Activated T-helper 17 cell treated with anti-CD3 and anti-CD28 coated beads, Interleukin-2, amount 50 U/mL, for 72 hours (primary cell): ENCODE measurements at places on chromosomes 7 and 10.

GRCh38 chr10:95337423-95338160, 46.8 kb upstream of the PDLIM1 start:
- H3K4me3 ChIP-seq, result no peak overlapping the region
- H3K4me1 ChIP-seq, result no peaks in the 10 kb centered on the region
- H3K27me3 ChIP-seq, result no peaks in the 10 kb centered on the region
- no peak overlapping the region for H3K27ac ChIP-seq
- no peak for ATAC-seq
- no peaks in the 10 kb centered on the region for H3K36me3 ChIP-seq

GRCh38 chr7:121334875-121335648, 6.3 kb downstream of the WNT16 start:
- no peak overlapping the region for H3K27ac ChIP-seq
- H3K4me3 ChIP-seq, result no peak overlapping the region
- ATAC-seq, result no peak
- H3K27me3 ChIP-seq, result peaks cover 23% of the 10 kb centered on the region

DNA sequence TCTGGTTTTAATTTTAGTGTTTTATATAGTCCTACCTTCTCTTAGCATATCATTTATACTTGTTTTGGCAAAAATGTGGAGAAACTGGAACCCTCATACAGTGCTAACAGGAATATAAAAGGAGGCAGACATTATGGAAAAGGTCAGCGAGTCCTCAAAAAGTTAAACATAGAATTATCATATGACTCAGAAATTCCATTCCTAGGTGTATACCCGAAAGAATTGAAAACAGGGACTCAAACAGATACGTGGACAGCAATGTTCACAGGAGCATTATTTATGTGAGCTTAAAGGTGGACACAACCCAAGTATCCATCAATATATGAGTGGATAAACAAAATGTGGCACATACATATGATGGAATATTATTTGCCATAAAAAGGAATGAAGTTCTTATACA, 51.5 kb downstream of the VAX1 start:
- no peaks in the 10 kb centered on the region for H3K36me3 ChIP-seq
- H3K27me3 ChIP-seq, result peaks cover 22% of the 10 kb centered on the region
- ATAC-seq, result no peak
- no peak overlapping the region for H3K27ac ChIP-seq
- H3K4me1 ChIP-seq, result no peaks in the 10 kb centered on the region

DNA sequence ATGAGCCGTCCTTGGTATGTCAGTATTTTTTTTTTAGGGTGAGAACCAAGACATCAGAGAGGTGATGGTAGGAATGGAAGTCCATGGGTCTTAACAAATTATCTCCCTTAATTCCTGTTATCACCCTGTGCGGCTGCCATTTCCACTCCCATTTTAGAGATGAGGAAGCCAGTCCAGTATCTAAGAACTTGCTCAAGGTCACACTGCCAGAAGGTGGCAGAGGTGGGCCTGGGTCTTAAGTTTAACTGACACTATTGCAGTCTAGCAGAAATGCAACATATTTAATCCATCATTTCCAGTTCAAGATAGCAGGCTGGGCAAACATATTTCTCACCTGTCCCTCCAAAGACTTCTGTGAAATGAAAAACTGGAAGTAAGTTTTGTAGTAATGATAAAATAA, 108.3 kb downstream of the GLI3 start:
- ATAC-seq, result no peak
- no peaks in the 10 kb centered on the region for H3K36me3 ChIP-seq
- no peak overlapping the region for H3K27ac ChIP-seq

DNA sequence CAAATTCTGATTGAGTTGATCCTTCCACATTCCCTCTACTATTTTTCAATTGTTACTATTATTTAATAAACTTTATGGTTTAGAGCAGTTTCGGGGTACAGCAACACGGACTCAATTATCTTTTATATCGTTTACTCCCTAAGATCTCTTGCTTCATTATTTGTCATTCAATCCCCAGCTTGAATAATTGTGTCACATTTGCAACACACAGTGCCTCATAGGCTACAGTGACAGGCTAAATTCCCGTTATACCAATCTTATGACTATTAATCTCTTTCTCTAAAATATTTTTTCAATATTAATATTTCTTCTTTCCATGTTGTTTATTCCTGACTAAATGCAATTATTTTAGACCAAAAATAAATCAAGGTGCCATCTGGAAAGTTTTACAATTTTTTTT, 4.0 kb upstream of the COL28A1 start:
- H3K4me3 ChIP-seq, result no peak overlapping the region
- peaks cover 12% of the 10 kb centered on the region for H3K27me3 ChIP-seq
- H3K36me3 ChIP-seq, result no peaks in the 10 kb centered on the region

DNA sequence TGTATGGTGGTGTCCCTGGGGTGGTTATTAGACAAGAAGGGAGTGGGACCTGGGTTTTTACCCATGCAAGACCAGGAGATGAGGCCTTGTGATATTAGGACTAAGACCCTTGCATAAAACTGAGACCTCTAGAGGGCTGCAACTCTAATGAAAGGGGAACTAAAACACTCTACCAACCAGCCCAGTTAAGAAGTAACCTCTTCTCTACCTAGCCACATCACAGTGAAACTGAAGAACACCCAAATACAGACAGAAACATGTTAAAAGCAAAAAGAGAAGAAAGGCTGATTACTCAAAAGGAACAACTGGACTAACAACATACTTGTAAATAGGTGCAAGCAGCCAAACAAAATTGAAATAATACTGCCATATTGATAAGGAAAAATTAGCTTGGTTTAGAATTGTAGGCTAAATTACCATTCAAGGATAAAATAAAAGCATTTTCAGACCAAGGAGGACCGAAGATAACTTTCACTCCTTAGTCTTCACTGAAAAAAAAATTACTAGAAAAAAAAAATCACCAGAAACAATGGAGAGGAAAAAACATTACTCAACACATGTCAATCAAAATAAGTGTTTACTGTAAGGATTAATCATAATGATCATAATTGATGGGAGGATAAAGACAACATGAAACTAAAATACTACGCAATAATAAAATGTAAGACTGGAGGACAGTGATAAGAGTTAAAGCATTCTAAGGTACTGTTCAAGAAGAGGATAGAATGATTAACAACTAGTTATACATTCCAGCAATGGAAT, 27.6 kb downstream of the ERLIN1 start:
- peak overlapping the region; percentile 2 for H3K27ac ChIP-seq
- H3K4me1 ChIP-seq, result peaks cover 31% of the 10 kb centered on the region
- no peak overlapping the region for H3K4me3 ChIP-seq
- ATAC-seq, result no peak
